ENCODE measurements at places on chromosomes 7 and 10. TPM values are rescaled to one million over a fixed set of nuclear protein-coding genes. Genes with fewer than 3 reads are reported as not detected.
A peak's percentile ranks its signal among the peaks of the same experiment; 100 is the strongest.

- peak; percentile 55 for DNase-seq
Measured at GRCh38 chr10:89591796-89592271, 53.2 kb downstream of the PANK1 start.

DNA sequence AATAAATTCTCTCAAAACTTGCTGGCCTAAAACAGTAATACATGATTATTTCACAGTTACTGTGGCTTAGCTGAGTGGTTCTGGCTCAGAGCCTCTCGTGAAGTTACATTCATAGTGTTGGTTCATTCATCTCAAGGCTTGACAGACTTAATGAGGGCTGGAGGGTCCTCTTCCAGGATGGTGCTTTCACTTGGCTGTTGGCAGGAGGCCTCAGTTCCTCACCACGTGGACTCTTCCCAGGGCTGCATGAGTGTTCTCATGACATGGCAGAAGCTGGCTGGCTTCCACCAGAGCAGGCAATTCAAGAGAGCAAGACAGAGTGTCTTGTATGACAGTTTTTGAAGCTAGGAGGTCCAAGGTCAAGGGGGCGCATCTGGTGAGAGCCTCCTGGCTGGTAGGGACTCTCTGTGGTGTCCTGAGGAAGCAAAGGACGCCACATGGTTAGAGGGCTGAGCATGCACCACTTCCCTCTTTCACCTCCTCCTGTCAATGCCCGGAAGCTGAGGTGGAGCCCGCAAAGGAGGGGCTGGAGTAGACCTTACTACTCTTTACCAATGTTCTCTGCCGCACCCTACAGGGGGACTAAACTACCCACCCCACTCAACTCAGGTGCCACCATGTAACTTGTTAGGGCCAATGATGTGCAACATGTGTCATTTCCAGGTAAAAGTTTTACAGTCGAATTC, 58.2 kb upstream of the YAE1 start:
- DNase-seq = no peak

GRCh38 chr10:26205223-26205622, 11.4 kb upstream of the GAD2 start:
- DNase-seq = no peak

GRCh38 chr7:83413831-83414230, 235.1 kb downstream of the SEMA3E start:
- DNase-seq = no peak

DNA sequence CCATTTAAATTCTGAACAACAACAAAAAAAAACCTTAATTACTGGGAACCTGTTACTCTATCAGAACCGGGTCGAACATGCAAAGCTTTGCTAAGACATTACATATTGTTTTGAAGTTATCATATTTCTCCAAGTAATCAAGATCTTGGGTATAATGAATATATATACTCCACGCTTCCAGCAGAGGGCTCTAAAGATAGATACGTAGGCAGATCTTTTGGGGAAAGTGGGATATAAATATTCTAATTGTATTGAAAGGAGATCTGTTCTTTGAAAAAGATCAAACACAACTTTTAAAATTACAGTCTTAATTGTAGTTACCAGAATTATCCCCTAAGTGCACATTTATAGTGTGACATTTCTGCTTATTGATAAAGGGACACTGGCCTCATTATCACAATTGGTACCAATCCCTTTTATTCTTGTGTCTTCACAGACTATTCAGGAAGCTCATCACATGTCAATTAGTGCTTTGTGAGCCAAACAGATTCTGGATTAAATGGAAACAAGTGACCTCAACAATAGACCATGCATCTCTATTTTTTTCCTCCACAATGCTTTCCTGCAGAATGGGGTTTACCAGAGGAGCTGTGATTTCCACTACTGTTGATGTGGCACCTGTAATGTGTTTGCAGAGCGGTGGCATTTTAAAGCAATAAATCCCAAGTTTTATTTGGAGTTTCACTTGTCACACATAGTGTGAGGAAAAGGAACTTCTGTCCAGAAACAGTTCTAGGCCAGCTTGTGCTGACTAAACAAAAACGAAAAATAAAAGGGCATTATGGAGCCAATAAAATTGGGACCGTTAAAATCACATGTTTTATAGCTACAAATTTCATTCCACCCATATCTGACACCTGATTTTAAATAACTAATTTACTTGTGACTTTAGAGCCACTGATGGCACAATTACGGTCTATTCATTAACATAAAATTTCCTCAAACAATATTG, 122.4 kb downstream of the CTTNBP2 start:
- DNase-seq = no peak

- DNase-seq = no peak
Measured at GRCh38 chr7:150447966-150448788, 2.3 kb upstream of the GIMAP8 start.

The ATOH7 gene
- 0.33 TPM for total RNA-seq

DNA sequence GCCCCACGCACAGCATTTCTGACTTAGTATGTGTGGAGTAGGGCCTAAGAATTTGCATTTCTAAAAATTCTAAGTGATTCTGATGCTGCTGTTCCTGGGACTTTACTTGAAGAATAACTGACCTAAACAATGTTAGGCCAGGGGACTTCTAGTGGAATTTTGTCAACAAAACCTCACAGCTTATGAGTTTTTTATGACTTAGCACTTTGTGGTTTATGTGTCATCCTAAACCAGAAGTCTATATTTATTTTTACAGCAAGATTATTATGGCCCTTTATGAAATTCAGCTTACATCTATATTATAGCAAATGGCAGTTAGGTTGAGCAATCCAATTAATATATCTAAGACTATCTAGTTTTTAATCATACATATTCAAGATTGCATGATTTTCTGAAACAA, 24.6 kb upstream of the BET1 start:
- no peak for DNase-seq

The CHST15 gene
- 5.8 TPM for total RNA-seq

GRCh38 chr10:125064681-125065492, 95.5 kb downstream of the CTBP2 start:
- no peak for DNase-seq

The GLI3 gene
- 0.42 TPM for total RNA-seq

- DNase-seq = no peak
Measured at GRCh38 chr7:138773817-138774216, 24.0 kb upstream of the TMEM213 start.

The KCNMA1 gene
- 2.5 TPM for total RNA-seq

GRCh38 chr7:129831424-129832058, 121.2 kb downstream of the UBE2H start:
- no peak for DNase-seq

DNA sequence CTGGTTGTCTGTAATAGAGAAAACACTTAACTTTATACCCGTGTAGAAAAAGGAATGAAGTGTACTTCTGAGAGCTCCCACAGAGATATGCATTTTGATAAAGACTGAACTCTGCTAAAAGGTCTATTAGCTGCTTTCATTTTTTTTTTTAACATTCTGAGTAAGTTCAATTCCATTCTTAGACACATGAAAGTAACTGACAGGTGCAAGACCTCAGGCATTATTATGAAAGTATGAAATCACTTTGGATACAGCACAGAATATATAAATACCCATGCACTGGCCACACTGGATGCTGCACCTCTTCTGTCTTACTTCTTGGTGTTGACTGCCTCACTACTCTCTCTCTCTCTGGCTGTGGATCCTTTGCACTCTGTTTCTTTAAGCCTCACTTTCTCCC, 46.2 kb downstream of the VWDE start:
- DNase-seq = no peak

- no peak for DNase-seq
Measured at GRCh38 chr10:5832946-5833345, 19.7 kb upstream of the GDI2 start.

- no peak for DNase-seq
Measured at GRCh38 chr10:653991-654646, 35.3 kb downstream of the DIP2C start.

DNA sequence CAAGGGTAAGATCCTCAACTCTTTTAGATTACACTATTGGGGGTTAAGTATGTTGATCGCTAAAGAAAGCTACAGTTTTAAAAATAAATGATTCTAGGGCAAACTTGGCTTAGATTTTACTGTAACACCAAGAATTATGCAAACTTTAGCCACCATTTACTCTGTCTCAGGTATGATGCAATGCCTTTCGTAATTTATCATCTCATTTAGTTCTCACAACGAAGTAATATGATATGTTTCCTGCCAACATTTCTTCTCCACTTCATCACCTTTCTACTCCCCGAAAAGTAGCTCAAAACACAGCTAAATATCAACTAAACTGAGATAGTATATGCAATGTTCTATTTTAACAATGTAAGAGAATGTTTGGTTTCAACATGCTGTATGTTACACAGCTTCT, 21.1 kb downstream of the FAM133B start:
- no peak for DNase-seq

- peak; percentile 43 for DNase-seq
Measured at GRCh38 chr10:33336582-33337325, 2.3 kb upstream of the NRP1 start.

The C10orf95 gene
- not detected for total RNA-seq

DNA sequence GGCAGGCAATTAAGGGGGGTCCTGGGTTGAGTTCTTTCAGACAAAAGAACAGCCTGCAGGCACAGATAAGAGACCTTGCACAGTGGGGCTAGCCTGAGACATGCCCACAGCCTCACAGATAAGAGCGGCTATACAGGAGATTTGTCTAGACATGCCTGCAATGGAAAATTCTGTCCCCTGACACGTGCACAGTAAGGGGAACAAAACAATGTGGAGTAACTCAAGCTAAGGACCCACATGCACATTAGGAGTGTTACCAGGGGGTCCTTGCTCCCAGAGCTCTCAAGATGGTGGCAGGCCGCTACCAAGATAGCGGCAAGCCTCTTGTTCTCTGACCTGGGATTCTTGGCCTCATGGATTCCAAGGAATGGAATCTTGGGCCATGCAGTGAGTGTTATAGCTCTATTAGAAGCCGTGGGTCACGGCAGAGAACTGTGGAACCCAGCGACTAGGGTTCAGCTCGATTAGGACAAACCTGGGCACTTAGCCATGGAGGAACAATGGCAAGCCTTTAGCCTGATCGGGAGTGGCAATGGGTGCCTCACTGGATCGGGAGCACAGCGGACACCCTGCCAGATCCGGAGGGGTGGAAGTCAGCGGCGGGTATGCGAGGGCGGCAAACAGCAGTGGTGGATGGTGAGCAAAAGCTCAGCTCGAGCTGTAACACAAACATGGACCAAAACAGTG, 196.9 kb downstream of the CCSER2 start:
- no peak for DNase-seq

DNA sequence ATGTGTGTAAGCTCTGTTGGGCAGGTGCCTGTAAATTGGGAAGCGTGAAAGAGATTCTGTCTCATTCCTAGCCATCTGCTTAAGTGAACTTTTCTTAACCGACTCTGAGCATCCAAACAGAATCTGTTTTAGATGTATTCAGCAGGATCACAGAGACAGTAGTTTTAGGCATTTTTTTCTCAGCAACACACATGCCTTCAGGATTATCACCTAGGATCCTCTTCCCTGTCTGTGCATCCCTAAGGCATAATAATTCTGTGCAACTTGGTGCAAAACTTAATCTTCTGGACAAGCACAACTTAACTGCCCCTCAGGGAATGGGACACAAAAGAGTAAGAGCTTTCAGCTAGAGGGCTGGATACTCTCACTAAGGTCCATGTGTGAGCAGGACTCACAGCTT, 284.8 kb downstream of the C7orf25 start:
- DNase-seq = no peak

The MACC1 gene
- 1.0 TPM for total RNA-seq

- DNase-seq = no peak
Measured at GRCh38 chr10:88088441-88089340, 225.3 kb downstream of the PTEN start.

The LIPF gene
- not detected for total RNA-seq

The FAM180A gene
- 0.19 TPM for total RNA-seq

GRCh38 chr7:50962962-50963374, 180.3 kb upstream of the GRB10 start:
- no peak for DNase-seq

The ATRNL1 gene
- 26.9 TPM for total RNA-seq

The LHFPL3 gene
- total RNA-seq = not detected

The FGFR2 gene
- 50.6 TPM for total RNA-seq

DNA sequence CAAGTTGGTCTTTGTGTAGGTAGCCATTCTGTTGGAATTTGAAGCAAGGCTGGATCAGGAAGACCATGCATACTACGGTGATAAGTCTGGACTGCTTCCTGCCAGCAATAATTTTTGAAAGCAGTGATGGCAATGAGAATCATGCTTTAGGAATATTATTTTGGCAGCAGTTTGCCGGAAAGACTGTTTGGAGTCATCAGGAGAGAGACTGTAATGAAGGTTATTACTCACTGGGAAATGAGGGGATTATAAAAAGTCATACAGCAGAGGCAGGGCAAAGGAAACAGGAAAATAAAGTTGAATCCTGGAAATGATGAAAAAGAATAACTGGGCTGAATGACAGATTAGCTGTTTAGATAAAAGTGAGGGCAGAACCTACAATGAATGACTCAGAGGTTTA, 1136.8 kb upstream of the AUTS2 start:
- no peak for DNase-seq

GRCh38 chr7:73314271-73314670, 5.6 kb upstream of the NSUN5 start:
- DNase-seq = no peak

GRCh38 chr7:106999023-106999422, 45.5 kb upstream of the PRKAR2B start:
- DNase-seq = no peak

GRCh38 chr7:140672382-140673062, at the start of gene ADCK2:
ADCK2 (plus strand) TSS chr7:140672945; CDS start chr7:140673331, 386 bp downstream.
- DNase-seq = peak; percentile 83

GRCh38 chr10:43925793-43926192, 277.1 kb upstream of the ZNF32 start:
- DNase-seq = no peak

The OTUD1 gene
- 5.9 TPM for total RNA-seq

The ANKRD1 gene
- 0.25 TPM for total RNA-seq

DNA sequence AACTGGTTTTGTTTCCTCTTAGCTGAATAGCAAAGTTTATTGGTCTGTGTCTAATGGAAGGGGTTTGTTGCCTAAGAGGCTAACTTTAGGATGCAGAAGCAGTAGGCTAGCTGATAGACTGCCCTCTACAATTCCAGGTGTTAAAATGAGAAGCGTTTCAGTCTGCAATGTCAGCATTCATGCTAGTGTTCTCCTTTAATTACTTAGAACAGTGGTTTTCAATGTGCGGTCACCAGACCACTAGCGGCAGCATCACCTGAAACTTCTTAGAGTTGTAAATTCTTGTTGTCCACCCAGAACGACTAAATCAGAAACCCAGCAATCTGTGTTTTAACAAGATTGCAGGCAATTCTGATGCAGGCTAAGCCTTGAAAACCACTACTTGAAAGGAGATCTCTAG, 392.9 kb downstream of the IPMK start:
- DNase-seq = no peak

DNA sequence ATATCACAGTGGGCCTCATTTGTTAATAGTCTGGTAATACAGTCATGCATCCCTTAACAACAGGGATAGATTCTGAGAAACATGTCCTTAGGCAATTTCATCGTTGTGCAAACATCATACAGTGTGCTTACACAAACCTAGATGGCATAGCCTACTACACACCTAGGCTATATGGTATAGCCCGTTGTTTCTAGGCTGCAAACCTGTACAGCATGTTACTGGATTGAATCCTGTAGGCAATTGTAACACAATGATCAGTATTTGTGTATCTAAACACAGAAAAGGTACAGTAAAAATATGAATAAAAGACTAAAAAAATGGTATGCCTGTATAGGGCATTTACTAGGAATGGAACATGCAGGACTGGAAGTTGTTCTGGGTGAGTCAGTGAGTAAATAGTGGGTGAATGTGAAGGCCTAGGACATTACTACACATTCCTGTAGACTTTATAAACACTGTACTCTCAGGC, 12.0 kb upstream of the RHOBTB1 start:
- DNase-seq = no peak

- DNase-seq = no peak
Measured at GRCh38 chr7:48130658-48131108, 40.6 kb upstream of the ABCA13 start.

GRCh38 chr10:46229144-46229563, 57.6 kb upstream of the ANTXRL start:
- DNase-seq = no peak
